NCI-H524 treated with DMSO at 0.1 percent for 48 hours (cell line): ENCODE measurements at places on chromosomes 2 and 18.

GRCh38 chr2:120251078-120251477 lies 1.6 kb upstream of the RALB start:
- no peak for DNase-seq

DNA sequence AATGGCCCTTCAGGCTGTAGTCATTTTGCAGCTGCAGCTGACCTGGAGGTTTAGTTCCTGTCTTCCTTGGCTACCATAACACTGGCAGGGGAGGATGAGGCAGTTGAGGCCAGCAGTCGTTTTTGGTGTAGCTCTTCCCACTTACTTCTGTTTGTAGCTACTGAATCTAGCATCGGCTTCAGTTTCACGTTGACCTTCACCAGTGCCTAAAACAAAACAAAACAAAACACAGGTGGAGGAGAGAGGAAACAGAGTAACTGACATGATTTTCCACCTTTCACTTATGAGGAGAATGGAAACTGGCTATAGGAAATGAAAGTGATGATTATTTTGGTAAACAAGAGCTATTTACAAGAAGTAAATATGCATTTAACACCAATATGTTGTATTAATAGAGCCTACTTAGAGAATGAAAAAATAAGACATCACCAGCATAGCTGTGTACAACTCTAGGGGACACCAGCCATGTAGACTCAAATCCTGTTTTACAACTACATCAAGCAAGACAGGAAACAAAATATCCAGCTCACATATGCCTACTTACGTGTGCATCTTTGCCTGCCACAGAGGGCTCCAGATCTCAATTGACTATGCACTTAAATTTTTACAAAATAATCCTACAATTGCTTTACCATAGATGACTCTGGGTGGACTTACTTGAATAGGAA lies 236.9 kb downstream of the AGPS start:
- DNase-seq: no peak

GRCh38 chr2:105796791-105797190 lies 52.1 kb downstream of the NCK2 start:
- no peak for DNase-seq

- no peak for DNase-seq
These were observed 51.7 kb downstream of the CABYR start for GRCh38 chr18:24190590-24190989.

DNA sequence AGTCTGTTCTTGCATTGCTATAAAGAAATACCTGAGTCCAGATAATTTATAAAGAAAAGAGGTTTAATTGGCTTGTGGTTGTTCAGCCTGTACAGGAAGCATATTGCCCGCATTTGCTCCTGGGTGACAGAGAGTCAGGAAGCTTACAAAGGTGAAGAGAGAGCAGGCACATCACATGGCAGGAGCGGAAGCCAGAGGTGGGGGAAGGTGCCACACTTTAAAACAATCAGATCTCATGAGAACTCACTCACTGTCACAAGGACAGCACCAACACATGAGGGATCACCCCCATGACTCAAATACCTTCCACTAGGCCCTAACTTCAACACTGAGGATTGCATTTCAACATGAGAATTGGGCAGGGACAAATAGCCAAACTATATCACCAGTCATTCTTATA lies 124.8 kb upstream of the COL5A2 start:
- DNase-seq: no peak

DNA sequence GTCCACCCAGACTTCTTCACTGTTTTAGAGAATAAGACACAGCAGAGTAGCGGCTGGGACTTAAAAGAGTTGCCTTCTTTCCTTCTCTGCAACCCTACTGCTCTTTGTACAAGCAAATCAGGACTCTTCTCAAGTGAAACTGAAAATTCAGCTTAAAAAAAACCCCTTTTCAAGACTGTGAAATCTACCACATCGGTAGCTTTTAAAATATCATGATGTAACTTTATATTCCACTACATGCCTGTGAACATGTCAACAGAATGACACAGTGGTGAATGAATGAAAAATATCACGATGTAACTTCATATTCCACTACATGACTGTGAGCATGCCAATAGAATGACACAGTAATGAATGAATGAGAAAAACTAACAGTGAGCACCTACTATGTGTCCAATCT lies 53.4 kb downstream of the TCF4 start:
- no peak for DNase-seq

- no peak for DNase-seq
These were observed 15.8 kb downstream of the C18orf63 start for GRCh38 chr18:74331404-74331803.

- DNase-seq: no peak
These were observed 378.4 kb downstream of the RPRM start for GRCh38 chr2:153100151-153100550.

GRCh38 chr2:86744152-86744551 lies 24.1 kb downstream of the RMND5A start:
- DNase-seq: no peak

GRCh38 chr2:141911485-141912066 lies 219.2 kb downstream of the LRP1B start:
- DNase-seq: no peak

DNA sequence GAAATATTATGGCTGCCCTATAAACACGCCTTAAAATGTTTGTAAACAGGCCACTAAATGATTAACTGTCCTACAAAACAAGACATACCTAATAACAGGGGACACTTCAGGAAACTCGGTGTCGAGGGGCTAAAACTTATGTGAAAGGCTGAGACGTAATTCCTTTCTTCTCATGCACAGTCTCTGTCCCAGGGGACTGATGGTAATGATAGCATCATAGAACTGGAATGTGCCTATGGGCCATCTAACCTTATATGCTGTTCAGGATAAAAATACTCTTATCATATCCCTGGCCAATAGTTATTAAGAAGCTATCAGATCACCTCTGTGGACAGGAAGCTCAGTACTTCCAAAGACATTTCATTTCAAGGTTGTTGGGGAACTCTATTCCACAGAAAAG lies 252.6 kb upstream of the RASGRP3 start:
- DNase-seq: no peak

GRCh38 chr2:28133778-28134177 lies 243.2 kb downstream of the BABAM2 start:
- no peak for DNase-seq

- DNase-seq: no peak
These were observed 152.9 kb downstream of the SMAD7 start for GRCh38 chr18:48797841-48798255.

GRCh38 chr18:37368110-37368954 lies 197.3 kb downstream of the CELF4 start:
- DNase-seq: no peak

- DNase-seq: no peak
These were observed 49.2 kb upstream of the KCNG2 start for GRCh38 chr18:79748321-79749180.

DNA sequence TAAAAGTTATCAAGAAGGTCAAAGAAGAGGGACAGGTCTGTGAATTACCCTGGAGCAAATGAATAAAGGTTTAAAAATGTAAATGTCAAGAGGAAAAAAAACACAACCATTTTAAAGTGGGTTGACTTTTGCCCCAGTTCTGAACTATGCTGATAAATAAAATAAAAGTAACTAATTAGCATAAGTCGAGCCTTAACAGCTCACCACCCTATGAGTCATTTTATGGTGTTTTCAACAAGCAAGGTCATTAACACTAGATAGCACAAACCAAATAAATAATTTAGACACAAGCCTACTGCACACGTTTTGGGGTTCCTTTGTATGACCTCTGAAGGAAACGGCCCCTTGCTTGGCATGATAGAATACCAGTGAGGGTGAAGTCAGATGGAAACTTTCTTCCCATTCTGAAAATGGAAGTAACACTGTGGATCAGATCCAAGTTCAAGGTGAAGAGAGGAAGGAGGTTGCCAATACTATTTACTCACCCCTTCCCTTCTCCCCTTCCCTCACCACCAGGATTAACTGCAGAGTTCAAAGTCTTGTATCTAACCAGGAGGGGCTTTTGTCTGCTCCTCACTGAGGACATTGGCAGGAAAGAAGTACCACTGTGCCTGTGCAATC lies 380.0 kb upstream of the ACVR2A start:
- DNase-seq: no peak

DNA sequence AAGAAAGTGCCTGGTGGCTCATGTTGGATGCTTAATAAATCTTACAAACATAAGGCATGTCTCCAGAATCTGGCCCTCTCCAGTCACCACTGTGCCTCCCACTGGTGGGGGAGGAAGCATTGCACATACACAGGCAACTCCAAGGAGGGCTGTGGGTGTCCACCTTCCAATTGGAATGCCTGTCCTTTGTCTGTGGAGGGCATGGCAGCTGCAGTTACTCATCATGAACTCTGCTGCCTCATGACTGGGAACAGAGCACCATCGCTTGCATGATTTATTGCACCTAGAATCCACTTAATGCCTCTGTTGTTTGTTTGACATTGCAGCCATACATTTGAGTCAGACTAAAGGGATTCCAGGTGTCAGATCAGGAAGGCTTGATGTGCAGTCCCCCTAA lies 278.9 kb downstream of the PRKCE start:
- DNase-seq: no peak

DNA sequence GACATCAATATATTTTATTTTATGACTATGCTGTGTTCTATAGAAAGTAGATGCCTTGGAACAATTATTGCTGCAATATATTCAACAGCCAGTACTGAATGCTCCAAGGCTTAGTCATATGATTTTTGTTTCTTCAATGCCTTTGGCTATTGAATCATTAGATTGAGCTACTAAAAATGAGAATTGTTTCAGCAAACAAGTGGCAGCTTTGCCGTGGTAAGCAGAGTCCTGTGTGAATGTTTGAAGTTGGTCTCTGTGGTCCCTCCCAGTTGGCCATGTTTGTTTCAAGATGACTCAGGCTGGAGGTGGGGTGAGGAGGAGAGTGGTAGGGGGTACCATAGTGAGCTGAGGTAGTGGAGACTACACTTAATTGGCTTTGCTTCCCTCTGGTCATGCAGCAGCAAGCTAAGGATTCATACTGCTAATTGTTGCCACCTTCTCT lies 198.6 kb upstream of the EPAS1 start:
- DNase-seq: no peak

GRCh38 chr18:22826726-22827125 lies 106.4 kb upstream of the RBBP8 start:
- no peak for DNase-seq

DNA sequence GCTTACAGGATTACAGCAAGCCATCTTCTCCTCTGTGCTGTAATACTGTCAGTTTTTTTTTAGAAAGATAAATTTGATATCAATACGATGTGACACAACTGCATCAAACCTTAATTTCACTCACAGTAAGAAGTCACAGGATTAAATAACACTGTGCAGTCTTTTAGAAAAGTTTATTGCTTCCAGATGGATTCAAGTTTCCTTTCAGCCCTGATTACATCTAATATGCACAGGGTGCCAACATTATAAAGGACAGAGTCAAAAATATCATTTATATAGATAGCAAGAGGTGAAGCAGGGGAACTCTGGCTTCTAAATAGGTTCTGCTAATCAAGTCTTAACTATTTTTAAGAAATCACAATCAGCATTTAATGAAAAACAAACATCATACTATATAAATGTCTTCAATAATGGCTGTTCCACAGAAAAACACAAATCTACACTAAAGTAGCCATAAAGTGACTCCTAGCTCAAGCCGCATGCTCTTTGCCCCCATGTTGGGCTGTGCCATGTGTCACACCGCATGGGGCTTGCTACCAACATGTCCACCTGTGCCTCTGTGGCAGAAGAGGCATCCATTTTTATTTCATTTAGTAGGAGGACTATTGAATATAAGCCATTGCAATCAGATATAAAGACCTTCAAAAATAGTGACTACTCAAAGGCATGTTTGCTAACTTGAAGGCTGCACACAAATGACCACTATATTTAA lies 35.0 kb downstream of the CERKL start:
- no peak for DNase-seq

GRCh38 chr2:150885236-150885635 lies 376.4 kb downstream of the RBM43 start:
- DNase-seq: no peak

DNA sequence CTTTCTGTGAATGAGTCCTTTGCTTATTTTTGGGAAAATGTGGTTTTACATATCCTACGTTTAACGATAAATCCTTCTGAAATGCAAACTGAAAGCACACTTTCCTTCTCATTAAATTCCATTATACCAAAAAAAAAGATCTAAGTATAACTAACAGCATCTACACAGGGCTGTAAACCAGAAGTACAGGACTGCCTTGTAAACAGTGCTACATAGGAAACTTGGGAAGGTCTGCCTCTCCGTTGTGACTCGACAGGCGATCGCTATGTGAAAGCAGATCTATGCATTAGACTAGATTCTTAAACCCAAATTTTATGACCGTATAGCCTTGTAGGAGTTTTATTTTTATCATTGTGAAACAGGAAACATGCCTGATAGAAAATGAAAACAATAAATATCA lies 690.5 kb downstream of the ARHGAP15 start:
- DNase-seq: no peak

DNA sequence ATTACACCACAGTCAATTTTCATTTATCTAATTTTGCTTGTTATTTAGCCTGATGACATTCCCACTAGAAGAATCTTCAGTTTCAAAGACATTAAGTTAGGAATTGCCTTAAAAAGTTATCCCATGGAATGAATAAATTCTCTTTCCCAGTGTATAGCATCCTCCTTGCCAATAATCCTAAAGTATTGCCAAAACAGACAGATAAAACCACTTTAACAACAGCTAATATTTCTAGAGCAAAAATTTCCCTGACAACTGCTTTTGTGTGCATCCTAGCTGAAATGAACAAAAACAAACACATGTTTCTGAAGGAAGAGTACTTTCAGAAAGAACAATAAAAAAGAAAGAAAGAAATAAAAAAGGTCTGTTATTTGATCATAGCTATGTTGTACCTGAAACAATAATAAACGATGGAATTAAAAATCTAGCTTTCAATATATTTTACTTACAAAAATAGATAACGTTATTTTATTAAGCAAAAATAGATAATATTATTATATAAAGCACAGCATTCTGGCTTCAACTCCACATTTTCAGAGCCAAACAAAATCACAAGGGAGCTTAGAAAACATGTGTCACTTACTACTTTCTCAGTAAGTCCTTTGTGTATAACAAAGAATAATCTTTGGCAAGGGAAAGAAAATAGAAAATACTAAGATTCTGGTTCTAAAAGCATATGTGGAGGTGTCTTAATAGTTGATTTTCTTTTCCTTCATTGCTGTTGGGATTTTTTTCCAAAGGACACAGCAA lies 939.0 kb upstream of the CRIM1 start:
- no peak for DNase-seq

DNA sequence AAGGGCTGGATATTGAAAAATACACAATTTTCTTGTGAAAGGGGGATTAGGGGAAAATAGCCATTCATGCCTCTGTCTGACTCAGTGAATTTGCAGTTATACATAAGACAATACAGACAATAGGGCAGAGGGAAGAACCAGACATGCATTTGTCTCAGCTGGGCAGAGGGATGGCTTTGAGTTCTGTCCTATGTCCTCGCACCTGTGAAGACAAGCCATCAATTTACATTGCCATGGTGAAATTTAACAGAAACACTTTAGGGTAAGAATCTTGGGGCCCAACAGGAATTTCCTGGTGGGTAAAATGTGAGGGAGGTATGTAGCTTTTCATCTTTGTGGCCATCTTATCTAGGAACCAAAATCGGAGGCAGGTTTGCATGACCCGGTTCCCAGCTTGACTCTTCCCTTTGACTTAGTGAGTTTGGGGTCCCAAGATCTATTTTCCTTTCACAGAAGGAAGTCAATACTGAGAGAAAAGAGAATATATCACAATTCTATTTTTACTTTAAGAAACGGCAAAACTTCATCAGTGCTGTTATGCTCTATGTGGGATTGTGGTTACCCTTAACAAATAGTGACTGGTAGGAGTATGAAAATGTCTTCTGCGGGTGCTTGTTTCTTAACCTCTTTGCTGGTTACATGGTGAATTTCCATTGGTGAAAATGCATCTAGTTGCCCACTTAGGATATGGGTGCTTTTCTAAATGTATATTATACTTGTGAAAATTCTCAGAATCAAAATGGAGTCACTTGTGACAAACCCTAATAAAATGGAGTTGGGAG lies 221.8 kb downstream of the SPP2 start:
- DNase-seq: no peak
